ENCODE measurements at places on chromosomes 3 and 15. TPM values are rescaled to one million over a fixed set of nuclear protein-coding genes. Genes with fewer than 3 reads are reported as not detected.

EHD4 gene
- 8.1 TPM for polyA plus RNA-seq

CDAN1 gene
- polyA plus RNA-seq, result 23.1 TPM

SLC2A2 gene
- polyA plus RNA-seq, result 0.10 TPM

CCDC13 gene
- 6.3 TPM for polyA plus RNA-seq

TGM5 gene
- polyA plus RNA-seq, result not detected

IL5RA gene
- polyA plus RNA-seq, result 4.3 TPM

MEGF11 gene
- 20.3 TPM for polyA plus RNA-seq

DAZL gene
- polyA plus RNA-seq, result 0.08 TPM

DNAJB11 gene
- polyA plus RNA-seq, result 67.0 TPM

UBL7 gene
- 68.8 TPM for polyA plus RNA-seq

PLA2G4E gene
- polyA plus RNA-seq, result not detected

PRICKLE2 gene
- polyA plus RNA-seq, result 24.9 TPM

CTDSPL2 gene
- polyA plus RNA-seq, result 39.2 TPM

EIF5A2 gene
- 6.3 TPM for polyA plus RNA-seq

CHRNA7 gene
- 15.3 TPM for polyA plus RNA-seq

All from spinal cord (tissue), 10 donors.